ENCODE measurements at places on chromosomes 2 and 18.

- no peak for DNase-seq
Measured at GRCh38 chr2:115161771-115162493, 719.5 kb downstream of the DPP10 start.

DNA sequence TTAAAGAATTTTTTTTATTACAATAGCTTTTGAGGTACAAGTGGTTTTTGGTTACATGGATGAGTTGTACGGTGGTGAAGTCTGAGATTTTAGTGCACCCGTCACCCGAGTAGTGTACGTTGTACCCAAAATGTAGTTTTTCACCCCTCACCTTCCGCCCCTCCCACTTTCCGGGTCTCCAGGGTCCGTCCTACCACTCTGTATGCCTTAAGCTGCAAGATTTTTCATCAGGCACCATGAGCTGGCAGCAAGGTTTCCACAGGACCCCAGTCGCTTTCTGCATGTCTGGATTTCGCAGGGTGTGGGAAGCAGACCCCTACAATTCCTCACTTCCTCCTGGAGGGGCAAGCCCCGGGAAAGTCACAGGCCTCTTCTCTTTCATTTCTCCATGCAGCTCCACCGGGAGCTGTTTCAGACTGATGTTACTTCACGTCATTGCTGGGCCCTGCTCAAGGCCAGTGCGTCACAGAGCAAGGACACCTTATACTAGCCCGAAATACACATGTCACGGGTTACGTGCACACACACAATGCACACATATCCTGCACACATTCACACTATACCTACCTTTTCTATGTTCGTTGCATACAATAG is 179.1 kb downstream of the ZFP36L2 start:
- DNase-seq = no peak

- no peak for DNase-seq
Measured at GRCh38 chr2:96967436-96967835, 18.9 kb downstream of the FAM178B start.

DNA sequence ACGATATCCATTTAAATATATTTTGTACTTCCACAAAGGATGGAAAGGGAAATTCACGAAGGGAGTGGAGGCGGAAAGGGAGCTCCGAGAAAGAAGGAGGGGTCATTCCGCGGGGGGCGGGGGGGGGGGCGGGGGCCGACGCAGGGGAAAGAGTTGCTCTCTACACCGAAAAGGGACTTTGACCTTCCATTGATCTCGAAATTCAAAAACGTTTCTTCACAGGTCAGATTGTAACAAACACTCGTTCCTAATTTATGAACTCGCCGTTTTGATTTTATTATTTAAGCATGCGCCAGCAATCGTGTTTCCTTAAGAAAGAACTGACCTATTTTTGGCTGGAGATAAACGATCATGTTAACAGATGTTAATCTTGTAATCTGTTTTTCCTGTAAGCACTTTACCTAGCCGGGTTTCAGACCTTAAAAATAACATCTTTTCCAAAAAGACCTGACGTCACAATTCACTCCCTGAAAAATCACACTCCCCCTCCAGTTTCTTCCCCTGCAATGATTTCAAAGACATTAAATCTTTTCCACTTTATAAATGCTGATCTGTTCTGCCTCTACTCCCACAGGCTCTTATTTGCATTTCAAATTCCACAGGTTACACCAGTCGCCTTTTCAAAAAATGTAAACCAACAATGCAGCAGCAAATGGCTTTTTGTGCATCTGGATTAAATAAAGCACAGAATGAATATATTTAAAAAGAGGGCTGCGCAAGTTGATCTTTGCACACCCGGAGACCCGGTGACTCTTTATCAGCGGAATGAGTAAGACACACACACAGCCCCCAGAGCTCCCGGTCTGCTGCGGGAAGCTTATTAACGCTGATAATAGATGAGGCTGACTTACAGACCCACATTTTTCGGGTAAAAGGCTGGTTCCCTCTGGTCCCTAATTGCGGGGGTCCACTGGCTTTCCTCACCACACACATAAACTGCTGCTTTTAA is 1.6 kb downstream of the ZNF516 start:
- DNase-seq = no peak

GRCh38 chr18:54822872-54823845 is 5.1 kb upstream of the RAB27B start:
- no peak for DNase-seq

DNA sequence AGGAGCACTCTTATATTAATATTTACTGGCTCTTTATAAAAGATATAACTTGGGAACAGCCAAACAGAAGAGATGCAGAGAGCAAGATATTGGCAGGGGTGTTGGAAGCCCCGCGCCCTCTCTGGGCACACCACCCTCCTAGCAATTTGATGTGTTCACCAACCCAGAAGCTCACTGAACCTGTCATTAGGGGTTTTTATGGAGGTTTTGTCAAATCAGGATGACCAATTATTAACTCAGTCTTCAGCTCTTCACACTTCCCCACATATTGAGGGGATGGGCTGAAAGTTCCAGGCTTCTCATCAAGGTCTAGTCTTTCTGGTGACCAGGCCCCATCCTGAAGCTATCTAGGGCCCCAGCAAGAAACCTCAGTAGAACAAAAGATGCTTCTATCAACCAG is 10.9 kb upstream of the INO80D start:
- no peak for DNase-seq

All from stimulated activated CD8-positive, alpha-beta memory T cell treated with anti-CD3 and anti-CD28 coated beads, Interleukin-15, amount 100 ng/mL, for 1 hour (primary cell).